ENCODE measurements at places on chromosomes 11 and 22.

DNA sequence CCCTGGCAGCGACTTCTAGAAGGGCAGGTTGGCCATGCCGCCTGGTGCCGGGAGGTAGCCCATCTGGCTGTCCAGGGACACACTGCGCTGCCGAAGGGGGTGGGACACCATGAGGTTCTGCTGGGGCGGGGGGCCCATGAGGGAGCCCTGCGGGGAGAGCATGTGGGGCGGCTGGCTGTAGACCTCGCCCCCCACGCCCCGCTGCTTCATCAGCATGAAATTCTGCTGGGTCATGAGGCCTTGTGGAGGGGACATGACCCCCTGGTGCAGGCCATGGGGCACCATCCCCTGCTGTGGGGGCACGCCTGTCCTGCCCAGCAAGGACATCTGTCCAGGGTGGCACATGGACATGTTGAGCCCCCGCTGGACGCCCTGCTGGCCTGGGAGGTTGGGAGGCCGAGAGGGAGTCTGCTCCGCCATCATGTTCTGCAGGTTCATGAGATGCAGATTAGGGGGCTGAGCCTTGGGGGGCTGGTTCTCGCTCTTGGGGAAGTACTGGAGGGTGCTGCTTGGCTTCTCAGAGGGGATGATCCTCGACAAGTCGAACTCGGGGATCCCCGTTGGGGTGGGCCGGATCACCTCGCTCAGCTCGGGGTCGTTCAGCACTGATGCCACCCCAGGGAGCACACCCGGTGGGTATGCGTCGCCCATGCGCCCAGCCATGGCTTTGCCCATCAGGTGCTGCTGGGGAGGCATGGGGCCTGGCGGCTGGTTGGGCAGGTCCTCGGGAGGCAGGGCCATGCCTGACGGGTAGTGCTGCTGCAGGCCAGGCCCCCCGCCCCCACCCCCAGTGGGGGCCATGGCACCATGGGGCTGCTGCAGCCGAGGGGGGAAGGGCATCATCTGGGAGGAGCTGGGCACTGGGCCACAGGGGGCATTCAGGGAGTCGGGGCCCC is 15.0 kb downstream of the CXCR5 start:
- DNase-seq: no peak

GRCh38 chr11:108838102-108838791 is 173.4 kb downstream of the DDX10 start:
- no peak for DNase-seq

- DNase-seq: no peak
These were observed 59.7 kb upstream of the AMPD3 start for GRCh38 chr11:10395166-10395897.

- no peak for DNase-seq
These were observed 76.4 kb upstream of the MTNR1B start for GRCh38 chr11:92892802-92893684.

GRCh38 chr11:10886652-10887250 is 28.9 kb upstream of the ZBED5 start:
- DNase-seq: no peak

GRCh38 chr11:95891423-95892170 is 32.3 kb downstream of the MTMR2 start:
- DNase-seq: no peak
